Activated CD8-positive, alpha-beta memory T cell treated with anti-CD3 and anti-CD28 coated beads, Interleukin-2, amount 50 U/mL, for 48 hours (primary cell): ENCODE measurements at places on chromosomes 3 and 15.
A peak's percentile ranks its signal among the peaks of the same experiment; 100 is the strongest.

- peak; percentile 70 for DNase-seq
Measured at GRCh38 chr3:42803414-42804105, 730 bp downstream of the HIGD1A start.

- DNase-seq: no peak
Measured at GRCh38 chr15:39887211-39887610, 32.9 kb downstream of the GPR176 start.

DNA sequence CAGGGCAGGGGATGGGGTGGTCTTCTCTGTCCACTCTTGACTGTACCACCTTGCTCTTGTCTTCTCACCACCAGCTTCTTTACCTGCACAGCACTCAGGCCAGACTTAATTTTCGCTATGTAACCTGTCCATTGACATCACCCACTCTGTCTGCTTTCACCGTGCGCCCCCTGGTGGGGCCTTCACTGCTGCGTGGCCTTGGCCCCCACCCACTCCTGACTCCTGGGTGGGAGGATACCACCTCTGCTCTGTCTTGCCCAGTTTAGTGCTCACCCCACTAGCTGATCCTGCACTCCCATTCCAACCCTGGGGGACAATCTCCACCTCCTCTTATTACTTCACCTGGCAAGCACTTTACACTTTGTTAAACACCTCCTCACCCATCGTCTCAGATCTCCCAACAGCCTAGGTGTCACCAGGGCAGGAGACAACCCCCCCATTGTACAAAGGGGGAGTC, 17.7 kb downstream of the PTH1R start:
- DNase-seq: peak; percentile 92

DNA sequence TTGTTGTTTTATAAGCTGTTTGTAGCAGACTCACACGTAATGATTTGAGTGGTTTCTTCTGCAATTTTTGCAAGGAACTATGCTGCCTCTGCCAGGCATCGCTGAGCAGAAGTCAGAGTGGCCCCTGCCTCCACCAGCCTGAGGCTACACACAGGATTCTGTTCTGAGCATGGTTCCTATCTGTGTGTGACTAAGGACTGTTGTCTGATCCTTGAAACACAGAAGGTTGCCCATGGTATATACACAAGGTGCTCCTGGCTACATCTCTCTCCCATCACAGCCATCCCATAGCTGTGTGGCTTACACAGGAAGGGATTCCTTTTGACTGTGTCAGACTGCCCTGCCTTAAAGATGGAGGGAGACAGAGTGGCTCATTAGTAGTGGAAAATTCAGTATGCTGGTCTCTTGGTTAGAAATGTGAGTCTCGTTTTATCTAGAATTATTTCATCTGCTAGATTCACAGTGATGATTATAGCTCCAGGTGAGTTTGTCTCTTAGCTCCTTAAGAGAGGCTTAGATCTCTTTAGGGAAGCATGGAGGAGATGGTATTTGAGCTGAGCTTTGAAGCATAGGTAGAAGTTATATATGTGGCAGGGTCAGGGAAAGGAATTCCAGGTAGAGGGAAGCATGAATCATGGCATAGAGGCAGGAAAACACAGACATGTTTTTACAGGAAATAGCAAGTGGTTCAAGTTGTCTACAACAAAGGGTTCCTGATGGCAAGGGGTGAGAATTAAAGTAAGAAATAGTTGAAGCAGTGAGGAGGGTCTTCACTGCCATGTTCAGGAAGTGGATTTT, 37.5 kb downstream of the SNAPC5 start:
- DNase-seq: no peak

DNA sequence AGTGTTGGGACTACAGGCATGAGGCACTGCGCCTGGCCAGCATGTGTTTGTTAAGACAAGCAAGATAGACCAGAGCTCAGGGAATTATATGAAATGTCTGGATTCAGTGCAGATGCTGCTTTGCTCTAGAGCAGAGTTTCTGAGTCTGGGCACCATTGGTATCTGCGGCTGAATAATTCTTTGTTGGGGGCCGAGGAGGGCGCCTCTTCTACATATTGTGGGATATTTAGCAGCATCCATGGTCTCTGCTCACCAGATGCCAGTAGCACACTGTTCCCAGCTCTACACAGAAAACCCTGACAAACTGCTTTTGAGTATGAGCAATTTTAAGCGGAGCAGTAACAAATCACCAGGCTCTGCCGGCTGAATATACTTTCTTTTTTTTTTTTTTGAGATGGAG, 3.6 kb upstream of the LDHAL6B start:
- DNase-seq: no peak

- peak; percentile 72 for DNase-seq
Measured at GRCh38 chr3:10194328-10195071, 29.8 kb downstream of the IRAK2 start.

DNA sequence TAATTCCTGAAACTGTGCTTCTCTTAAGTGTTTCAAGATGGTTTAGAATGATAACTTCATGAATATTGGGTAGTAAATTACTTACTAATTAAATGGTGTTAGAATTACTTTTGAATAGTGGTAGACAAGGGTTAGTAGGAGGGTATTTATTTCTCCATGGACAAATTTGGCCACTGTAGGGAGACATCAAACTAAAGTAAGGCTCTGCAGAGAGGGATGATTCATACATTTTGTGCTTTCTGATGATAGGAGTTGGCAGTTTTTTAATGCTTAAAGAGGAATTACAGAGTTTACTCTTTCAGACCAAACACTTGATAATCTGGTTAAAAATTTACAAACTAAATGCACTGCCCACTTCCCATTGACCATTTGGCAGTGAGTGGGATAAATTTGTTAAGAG, 127.6 kb downstream of the NAALADL2 start:
- no peak for DNase-seq

DNA sequence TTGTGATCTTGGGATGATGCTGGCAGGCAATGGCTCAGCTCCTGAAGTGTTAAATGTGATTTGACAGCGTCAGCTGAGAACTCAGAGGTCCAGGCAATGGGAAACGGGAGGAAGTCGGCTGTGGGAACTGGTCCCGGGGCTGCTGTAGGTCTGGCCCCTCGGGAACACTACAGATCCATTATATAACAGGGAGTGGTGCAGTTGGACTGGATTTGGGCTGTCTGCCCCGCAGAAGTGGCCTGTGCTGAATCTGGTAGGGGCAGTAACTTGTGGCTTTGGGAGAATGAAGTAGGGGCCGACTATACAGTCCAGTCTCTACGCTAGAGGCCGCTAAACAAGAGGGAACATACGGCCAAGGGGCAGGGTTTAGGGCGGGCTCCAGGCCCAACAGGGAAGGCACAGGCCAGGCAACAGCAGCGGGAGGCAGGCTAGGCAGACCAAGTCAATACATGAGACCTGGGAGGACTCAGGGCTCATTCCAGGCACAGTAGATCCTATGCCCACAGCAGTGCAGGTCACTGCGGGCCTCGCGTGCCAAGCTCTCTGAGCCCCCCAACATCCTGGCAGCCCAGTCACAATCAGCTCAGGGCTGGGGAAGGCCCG, 20.3 kb upstream of the IL16 start:
- no peak for DNase-seq

- DNase-seq: peak; percentile 84
Measured at GRCh38 chr3:69120879-69121464, 1.4 kb downstream of the LMOD3 start.

- DNase-seq: no peak
Measured at GRCh38 chr15:75599401-75599800, 20.3 kb upstream of the PTPN9 start.

DNA sequence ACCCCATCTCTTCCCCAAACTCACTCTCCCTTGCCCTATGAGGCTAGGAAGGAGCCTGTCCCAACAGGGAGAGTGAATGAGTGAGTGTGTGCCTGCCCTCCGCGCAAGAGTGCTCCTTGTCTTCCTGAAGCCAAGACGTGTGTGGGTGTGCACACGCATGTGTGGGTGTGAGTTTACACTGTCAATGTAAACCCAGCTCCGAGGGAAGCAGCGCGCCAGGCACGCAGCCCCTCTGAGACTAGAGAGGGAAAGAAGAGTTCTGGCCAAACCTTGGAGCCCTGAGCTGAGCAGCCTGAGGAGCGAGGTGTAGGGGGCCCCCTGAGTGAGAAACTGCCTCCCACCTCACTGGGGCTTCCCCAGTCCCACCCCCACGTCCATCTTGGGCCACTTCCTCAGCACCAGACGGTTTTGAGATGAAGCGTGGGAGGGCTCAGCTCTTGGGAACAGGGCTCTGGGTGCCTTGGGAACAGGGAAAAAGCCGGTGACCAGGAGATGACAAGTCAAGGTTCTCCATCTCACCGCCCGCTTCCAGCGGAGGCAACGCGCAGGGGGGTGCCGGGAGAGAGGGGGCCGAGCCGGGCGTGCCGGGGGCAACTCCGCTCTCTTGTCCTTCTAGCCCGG, 5.1 kb downstream of the MECOM start:
- no peak for DNase-seq

- no peak for DNase-seq
Measured at GRCh38 chr3:105415951-105416350, 49.2 kb downstream of the ALCAM start.

- no peak for DNase-seq
Measured at GRCh38 chr3:184583578-184584451, 22.2 kb downstream of the EPHB3 start.

DNA sequence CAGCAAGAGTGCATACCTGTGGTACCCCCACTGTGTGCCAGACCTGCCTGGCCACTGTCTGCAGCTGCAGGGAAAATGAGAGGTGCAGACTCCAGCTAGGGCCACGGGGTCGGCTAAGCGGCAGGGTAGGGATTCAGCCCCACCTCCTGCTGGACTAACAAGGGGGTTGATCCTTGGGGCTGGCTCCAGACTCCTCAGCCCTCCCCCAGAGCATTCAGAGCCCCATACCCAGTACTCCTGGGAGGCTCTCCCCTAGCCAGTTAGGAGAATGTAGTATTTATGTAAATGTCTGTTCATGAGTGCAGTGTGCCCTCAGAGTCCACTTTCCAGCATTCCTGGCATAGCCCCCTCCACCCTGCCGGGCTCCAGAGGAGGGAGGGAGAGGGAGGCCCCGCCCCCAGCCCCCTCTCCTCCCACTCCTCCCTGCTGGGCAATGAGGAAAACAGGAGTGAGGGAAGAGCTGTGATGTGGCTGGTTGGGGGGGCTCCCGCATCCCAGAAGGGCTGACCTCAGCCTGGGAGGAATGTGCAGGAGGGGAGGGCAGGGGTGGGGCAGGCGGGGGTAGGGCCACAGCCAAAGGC, 4.5 kb upstream of the SEMA3B start:
- DNase-seq: no peak

DNA sequence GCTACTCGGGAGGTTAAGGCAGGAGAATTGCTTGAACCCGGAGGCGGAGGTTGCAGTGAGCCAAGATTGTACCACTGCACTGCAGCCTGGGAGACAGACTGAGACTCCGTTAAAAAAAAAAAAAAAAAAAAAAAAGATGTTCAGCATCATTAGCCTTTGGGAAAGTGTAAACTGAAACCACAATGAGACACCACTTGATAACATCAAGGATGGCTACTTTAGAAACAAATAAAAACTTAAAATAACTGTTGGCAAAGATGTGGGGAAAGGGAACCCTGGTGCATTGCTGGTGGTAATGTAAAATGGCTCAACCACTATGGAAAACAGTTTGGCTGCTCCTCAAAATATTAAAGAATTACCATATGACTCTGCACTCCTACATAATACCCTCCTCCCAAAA, 1.9 kb downstream of the LEO1 start:
- DNase-seq: no peak
